ENCODE measurements at places on chromosomes 12 and 14.

GRCh38 chr14:63421226-63421625 is 102.5 kb upstream of the GPHB5 start:
- no peak for DNase-seq

DNA sequence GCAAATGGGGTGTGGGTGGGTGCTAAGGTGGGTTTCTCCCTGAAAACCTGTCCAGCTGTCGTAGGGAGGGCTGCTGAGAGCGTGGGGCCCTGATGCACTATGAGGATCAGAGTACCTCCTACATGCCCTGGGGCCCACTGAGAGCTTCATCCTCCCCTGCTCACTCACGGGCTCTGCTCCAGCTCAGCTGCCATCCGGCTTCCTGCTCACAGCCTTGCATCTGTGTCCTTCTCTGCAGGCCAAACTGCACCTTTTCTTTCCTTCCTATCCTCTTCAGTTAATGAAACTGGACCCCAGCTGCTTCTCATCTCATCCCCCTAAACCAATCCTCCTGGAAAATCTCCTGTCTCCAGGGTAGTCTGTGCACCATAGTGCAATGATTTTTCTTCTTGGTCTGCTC is 22.2 kb upstream of the GPRC5D start:
- no peak for DNase-seq

DNA sequence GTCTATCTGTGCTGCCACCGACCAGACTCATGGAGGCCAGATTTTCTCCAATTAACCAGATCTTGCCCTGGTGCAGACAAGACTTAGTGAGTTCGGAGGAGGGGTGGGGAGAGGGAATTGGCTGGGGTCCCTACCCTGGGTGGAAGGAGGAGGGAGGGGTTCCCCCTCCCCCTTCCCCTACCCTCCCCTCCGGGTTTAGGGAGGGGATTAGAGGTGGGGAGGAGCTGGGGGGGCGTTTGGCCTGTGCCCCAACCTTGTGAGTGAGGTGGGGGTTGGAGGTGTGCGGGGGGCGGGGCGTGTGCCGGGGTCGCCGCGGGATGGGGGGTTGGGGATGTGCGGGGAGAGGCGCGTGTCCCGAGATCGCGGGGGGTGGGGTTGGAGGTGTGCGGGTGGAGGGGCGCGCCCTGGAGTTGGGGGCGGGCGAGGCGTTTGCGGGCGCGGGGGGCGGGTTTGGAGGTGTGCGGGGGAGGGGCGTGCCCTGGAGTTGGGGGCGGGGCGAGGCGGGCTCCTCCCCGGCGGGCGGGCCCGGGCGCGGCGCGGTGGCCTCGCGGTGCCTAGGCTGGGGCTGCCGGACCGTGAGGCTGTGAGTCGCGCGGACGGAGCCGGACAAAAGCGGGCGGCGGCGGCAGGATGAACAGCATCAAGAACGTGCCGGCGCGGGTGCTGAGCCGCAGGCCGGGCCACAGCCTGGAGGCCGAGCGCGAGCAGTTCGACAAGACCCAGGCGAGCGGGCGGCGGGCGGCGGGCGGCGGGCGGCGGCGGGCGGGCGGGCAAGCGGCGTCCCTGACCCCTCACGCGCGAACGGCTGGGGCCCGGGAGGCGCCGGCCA is at the start of gene HIP1R:
Gene HIP1R, plus strand, starts transcription at position 537 of the 829 bp plus-strand sequence. Its CDS starts 94 bp downstream, at position 631.
- peak; percentile 51 for DNase-seq

DNA sequence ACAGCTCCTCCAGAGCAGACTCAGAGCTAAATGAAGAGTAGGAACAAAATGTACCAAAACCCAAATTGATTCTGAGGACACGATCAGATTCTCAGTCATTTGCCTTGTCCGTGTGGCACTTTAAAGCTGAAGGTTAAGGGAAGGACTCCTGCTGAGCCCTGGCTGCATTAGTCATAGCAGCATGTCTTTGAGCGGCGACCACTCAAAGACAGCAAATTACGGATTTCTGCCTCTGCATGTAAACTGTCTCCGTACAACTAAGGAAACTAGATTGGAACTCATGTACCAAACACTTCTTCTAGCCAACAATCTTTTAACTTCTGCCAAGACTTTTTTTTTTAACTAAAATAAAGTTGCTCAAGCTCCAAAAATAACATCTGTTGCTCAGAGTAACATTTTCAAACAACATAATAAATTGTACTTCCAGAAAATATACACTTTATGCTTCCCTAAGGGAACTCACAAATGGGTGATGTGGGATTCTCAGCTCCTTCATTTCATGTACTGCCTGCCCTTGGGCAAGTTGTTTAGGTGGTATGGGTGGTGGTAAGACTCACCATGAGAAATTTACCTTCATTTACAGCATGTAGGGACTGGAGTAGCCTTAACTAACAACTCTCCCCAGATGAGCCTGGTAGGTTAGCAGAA is 56.1 kb downstream of the RERG start:
- no peak for DNase-seq

DNA sequence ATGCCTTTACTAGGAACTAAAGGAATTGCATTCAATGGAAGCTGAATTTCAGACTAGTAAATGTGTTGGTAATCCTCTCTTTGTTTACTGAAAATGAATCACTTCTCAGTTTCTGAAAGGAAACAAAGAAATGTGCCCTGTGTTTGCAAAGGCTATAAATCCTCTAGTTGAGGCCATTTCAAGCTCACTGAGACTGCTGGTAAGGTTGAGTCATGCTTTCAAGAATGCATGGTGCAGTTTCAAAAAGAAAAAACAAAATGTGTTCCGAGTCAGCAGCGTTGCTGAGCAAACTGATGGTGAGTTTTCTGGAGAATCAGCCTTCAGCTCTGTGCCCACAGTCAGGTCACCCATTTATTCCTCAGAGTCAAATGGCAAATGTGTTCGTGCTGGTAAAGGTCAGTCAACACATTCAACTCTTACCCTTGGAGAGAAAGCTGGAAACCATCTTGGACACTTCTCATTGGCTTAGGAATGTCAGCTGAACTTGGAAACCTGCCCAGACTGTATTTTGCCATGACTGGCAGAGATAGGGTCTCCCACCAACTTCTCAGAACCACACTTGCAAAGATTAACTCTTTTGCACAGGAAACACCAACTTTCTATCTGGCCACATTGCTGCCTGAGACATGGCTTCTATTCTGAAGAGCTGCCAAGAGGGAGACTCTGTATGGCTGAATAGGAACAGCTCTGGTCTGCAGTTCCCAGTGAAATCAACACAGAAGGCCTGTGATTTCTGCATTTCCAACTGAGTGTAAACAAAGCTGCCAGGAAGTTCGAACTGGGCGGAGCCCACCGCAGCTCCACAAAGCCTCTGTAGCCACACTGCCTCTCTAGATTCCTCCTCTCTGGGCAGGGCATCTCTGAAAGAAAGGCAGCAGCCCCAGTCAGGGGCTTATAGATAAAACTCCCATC is 484.4 kb downstream of the ATP23 start:
- DNase-seq = no peak
